ENCODE measurements at places on chromosomes 13 and 19. TPM values are rescaled to one million over a fixed set of nuclear protein-coding genes. Genes with fewer than 3 reads are reported as not detected.
A peak's percentile ranks its signal among the peaks of the same experiment; 100 is the strongest.

- H3K4me3 ChIP-seq = no peak overlapping the region
- DNase-seq = no peak
- H3K27ac ChIP-seq = no peak overlapping the region
- no peaks in the 10 kb centered on the region for H3K36me3 ChIP-seq
- H3K27me3 ChIP-seq = no peaks in the 10 kb centered on the region
These were observed 2.2 kb downstream of the NDFIP2 start for GRCh38 chr13:79483086-79483706.

DNA sequence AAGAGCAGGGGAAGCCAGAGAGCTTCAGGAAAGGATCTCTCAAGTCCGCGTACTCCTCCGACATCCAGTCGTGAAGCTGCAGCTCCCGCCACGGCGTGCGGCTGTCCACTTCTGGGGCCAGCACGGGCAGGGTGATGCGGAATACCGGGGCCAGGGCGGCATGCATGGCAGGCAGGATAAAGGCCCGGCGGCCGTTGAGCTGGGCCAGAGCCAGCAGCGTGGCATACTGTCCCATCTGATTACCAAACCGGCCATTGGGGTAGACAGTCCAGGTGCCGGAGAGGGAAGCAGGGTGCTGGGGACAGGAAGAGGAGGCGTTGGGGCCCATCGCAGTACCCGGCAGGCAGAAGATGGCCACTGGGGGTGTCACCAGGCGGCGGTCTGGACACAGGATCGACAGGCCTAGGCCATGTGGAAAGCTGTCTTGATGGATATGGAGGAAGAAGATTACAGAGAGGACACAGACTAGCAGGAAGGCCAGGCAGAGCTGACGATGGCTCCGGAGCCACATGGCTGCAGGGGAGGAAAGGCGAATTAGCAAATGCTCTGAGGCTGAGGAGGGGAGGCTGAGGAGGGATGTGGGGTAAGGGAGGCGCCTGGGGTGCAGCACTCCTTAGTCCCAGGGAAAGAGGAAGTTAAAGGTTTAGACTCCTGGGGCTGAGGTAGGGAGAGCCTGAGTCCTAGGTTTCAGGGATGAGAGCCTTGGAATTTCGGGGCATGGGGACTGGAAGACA lies 1.5 kb downstream of the FUT1 start:
- H3K36me3 ChIP-seq = no peaks in the 10 kb centered on the region
- no peaks in the 10 kb centered on the region for H3K4me1 ChIP-seq
- no peak overlapping the region for H3K4me3 ChIP-seq
- no peaks in the 10 kb centered on the region for H3K27me3 ChIP-seq
- no peak overlapping the region for H3K27ac ChIP-seq
- DNase-seq = no peak

DNA sequence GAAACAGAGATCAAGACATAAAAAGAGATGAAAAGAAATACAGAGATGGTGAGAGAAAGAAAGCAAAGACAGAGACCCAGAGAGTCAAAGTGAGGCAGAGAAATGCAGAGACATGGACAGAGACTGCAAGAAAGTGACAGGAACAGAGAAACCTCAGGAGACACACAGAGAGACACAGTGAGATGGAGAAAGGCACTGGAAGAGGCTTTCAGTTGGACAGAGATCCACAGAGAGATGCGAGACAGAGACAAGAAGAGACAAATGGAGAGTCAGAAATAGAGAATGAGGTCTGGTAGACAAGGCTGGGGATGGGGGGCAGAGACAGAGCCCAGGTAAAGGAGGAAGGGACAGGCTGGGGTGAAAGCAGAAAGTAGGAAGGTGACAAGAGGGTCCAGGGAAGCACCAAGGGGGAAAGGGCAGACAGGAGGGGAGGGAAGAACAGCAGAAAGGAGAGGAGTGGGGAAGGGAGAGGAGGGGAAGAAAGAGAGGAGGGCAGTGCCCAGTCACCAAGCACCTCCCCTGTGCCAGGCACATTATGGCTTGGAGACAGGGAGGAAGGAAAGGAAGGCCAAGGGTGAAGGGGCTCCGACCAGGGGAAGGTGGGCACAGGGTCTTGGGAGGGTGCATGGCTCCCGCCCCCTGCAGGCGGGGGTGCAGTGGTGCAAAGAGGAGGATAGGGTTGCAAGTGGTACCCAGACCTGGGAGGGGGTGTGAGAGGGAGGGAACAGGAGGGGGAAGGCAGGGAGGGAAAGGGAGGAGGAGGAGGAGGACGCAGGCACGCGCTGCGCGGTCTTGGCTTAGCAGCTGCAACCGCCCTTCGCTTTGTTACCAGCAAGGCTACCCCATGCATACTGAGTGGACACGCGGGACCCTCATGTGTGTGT lies 38.4 kb downstream of the DEDD2 start:
- no peaks in the 10 kb centered on the region for H3K27me3 ChIP-seq
- no peaks in the 10 kb centered on the region for H3K4me1 ChIP-seq
- H3K27ac ChIP-seq = no peak overlapping the region
- no peaks in the 10 kb centered on the region for H3K36me3 ChIP-seq
- H3K4me3 ChIP-seq = no peak overlapping the region

The STOML3 gene
- total RNA-seq = not detected

GRCh38 chr19:6412447-6413091 lies 12.0 kb downstream of the KHSRP start:
- no peak for DNase-seq
- peak overlapping the region; percentile 83 for H3K27ac ChIP-seq
- no peak overlapping the region for H3K4me3 ChIP-seq
- no peaks in the 10 kb centered on the region for H3K36me3 ChIP-seq
